ENCODE measurements at places on chromosomes 2 and 18. TPM values are rescaled to one million over a fixed set of nuclear protein-coding genes. Genes with fewer than 3 reads are reported as not detected.

LRATD1 gene
- total RNA-seq = not detected

RPRM gene
- not detected for total RNA-seq

CPSF3 gene
- total RNA-seq = 128 TPM

DES gene
- total RNA-seq = not detected

RAB27B gene
- not detected for total RNA-seq

MROH2A gene
- total RNA-seq = 0.04 TPM

SLC19A3 gene
- total RNA-seq = 2.3 TPM

PREB gene
- total RNA-seq = 112 TPM

APCDD1 gene
- total RNA-seq = 2.1 TPM

CHRND gene
- 0.10 TPM for total RNA-seq

IL36B gene
- total RNA-seq = not detected

XIRP2 gene
- 0.04 TPM for total RNA-seq

DNAJC27 gene
- 3.1 TPM for total RNA-seq

ST6GAL2 gene
- total RNA-seq = not detected

REG3A gene
- total RNA-seq = not detected

PSMG2 gene
- 94.8 TPM for total RNA-seq

GAL3ST2 gene
- total RNA-seq = 0.72 TPM

SERPINB13 gene
- not detected for total RNA-seq

LPIN1 gene
- 9.7 TPM for total RNA-seq

CAPN14 gene
- not detected for total RNA-seq

CYP26B1 gene
- 0.07 TPM for total RNA-seq

ALK gene
- total RNA-seq = not detected

FHL2 gene
- total RNA-seq = 1.9 TPM

DPP4 gene
- total RNA-seq = 57.2 TPM

NETO1 gene
- total RNA-seq = not detected

ASB18 gene
- total RNA-seq = not detected

EVX2 gene
- not detected for total RNA-seq

UGT1A5 gene
- not detected for total RNA-seq

ARHGAP25 gene
- not detected for total RNA-seq

MAPRE2 gene
- total RNA-seq = 59.9 TPM

GALNT14 gene
- not detected for total RNA-seq

SLC9A4 gene
- total RNA-seq = not detected

LAMA3 gene
- total RNA-seq = 2.6 TPM

EPC2 gene
- total RNA-seq = 22.0 TPM

CD8A gene
- total RNA-seq = not detected

CTAGE1 gene
- 0.02 TPM for total RNA-seq

LTBP1 gene
- 0.22 TPM for total RNA-seq

SLC16A14 gene
- total RNA-seq = not detected

IL18RAP gene
- total RNA-seq = not detected

CXCR1 gene
- total RNA-seq = not detected

C2orf78 gene
- not detected for total RNA-seq

BOLL gene
- total RNA-seq = not detected

TXNDC2 gene
- not detected for total RNA-seq

DOK6 gene
- total RNA-seq = 17.2 TPM

LYG1 gene
- total RNA-seq = 0.49 TPM

PDCD1 gene
- not detected for total RNA-seq

TEX44 gene
- not detected for total RNA-seq

GAREM1 gene
- total RNA-seq = 2.9 TPM

SIGLEC15 gene
- total RNA-seq = not detected

ANKRD39 gene
- total RNA-seq = 23.2 TPM

PSMD14 gene
- 149 TPM for total RNA-seq

LPIN2 gene
- total RNA-seq = 46.0 TPM

ZNF396 gene
- 1.6 TPM for total RNA-seq

PAIP2B gene
- 0.46 TPM for total RNA-seq

CD302 gene
- 8.0 TPM for total RNA-seq

IMPA2 gene
- 71.8 TPM for total RNA-seq
